Urinary bladder (tissue), 4 donors: ENCODE measurements at places on chromosomes 13 and 19. TPM values are rescaled to one million over a fixed set of nuclear protein-coding genes. Genes with fewer than 3 reads are reported as not detected.

DNA sequence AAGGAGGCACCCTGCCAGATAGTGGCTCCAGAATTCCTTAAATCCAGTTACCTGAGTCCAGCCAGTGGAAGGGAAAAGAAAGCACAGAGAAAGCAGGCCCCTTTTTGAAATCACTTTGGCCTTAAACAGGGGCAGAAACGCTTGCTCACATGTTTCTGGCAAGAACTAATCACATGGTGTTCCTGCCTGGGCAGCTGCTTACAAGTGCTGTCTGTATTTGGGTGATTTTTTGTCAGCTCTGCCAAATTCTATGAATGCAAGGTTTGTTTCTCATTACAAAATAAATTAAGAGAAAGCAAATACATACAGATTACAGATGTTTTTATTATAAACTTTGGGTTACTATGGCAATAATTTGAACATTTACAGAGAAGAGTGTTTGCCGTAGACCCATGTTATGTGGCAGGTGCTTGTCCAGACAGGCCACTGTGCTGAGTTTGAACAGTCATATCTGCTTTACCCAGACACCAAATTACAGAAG lies 1237.8 kb downstream of the SLITRK5 start:
- peak; percentile 42 for DNase-seq

DNA sequence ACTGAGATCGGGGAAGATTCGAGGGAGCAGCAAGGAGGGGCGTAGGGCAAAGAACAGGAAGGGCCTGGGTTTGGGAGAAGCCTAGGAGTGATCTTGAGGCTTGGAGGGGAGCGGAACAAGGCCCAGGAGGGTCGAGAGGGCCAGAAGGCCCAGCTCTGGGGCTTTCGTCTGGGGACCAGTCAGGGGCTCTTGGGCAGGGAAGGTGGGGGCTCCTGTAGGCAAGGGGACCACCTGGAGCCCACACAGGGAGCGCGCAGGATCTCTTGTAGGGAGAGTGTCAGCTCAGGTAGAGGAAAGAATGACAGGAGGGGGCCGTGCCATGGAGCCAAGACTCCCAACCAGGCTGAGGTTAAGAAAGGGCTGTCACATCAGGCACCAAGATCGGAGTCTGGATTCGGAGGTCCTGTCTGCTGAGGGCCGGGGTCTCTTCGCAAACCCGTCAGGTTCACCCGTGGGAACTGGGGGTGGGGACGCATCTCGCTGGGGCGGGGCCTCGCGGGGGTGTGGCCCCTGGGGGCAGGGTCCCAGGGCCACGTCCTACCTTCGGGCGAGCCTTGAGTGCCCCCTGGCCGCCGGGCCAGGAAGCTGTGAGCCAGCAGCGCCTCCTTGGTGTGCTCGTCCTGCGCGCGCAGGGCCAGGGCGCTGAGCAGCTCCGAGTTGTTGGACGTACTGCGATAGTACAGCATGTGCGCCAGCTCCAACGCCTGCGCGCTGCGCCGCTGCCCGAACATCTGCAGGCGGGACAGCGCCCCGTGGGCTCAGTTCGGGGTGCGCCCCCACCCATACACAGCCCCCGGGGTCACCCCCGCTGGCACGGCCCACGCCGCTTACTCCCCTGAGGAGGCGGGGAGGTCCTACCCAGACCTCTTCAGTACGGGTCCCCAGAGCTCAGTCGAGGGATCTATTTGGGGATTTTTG lies 8.4 kb downstream of the EMP3 start:
- DNase-seq = no peak

- DNase-seq = no peak
These were observed 487 bp downstream of the FLT1 start for GRCh38 chr13:28494504-28494777.

DNA sequence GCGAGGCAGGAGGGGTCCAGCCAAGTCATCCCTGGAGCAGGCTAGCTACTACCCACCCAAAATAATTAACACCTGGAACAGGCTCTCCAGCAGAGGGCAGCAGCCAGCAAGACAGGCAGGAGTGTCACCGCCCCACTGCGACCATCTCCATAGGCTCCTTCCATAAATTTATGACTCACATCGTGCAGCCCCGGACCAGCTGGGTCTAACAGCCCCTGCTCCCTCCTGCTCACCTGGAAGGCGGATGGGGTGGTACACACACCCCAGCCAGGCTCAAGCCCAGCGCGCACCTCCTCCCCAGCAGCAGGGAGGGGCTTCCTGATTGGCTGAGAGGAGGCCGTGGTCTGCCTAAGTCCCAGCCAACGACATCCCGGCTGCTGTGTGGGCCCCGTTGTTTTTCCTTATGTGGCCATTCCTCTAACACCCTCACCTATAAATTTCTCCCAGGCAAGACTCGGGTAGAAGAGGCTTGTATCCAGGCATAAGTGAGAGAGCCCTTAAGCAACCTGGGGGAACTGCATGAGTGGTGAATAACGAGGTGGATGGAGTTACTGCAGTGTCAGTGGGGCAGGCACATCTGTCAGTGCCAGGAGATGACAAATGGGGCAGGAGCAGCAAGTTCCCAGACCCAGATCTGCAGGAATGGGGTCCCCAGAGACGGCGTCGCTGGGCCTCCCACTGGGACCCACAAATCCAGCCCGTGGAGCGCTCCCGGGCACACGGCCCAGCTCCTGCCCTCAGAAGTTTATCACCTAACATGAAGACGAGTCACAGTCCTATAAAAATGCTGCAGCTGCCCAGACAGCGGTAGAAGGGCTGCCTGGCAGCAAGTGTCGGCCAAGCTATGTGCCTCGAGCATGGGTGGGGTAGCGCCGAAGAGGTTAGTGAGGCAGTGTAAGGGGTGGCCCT lies 43.1 kb downstream of the CEBPG start:
- no peak for DNase-seq

The AMER2 gene
- 0.01 TPM for polyA plus RNA-seq

- DNase-seq = no peak
These were observed 34.8 kb downstream of the PCDH17 start for GRCh38 chr13:57666131-57666953.

DNA sequence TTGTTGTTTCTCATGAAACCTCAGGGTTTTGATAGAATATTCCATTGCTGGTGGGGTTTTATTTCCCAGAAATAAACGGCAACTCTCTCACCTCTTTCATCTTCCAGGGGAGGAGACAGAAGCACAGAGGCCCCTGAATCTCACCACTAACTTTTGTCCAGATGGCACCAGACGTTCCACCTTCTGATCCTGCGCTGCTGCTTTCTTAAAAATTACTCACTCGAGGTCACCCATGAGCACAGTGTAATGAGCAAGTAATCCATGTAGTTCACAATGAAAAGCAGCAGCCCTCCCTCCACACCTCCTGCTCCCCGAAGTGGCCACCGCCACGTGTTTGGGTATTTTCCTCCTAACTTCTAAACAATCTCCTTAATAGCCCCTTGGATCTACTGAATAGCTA lies 51.3 kb downstream of the TEX29 start:
- DNase-seq = no peak

The ADAT3 gene
- polyA plus RNA-seq = 4.3 TPM

GRCh38 chr13:50537029-50537428 lies 306.5 kb downstream of the DLEU7 start:
- DNase-seq = no peak

DNA sequence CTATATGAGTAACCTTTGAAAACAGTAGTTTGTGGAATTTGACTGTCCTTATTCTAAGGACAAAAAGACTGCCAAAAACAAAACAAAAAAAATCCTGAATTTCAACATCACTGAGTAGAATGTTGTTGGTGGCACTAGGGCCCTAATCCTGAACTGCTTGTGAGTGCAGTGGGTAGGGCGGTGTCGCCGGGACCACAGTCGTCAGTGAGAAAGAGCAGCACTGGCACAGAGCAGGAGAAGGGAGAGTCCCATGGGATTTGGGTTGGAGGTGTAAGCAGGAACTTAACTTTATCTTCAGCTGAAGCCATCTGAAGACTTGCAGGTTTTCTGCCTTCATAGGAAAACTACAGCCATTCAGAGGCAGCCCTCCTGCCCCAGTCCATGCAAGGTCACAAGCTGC lies 5.6 kb downstream of the PCID2 start:
- DNase-seq = no peak

The ONECUT3 gene
- polyA plus RNA-seq = not detected

DNA sequence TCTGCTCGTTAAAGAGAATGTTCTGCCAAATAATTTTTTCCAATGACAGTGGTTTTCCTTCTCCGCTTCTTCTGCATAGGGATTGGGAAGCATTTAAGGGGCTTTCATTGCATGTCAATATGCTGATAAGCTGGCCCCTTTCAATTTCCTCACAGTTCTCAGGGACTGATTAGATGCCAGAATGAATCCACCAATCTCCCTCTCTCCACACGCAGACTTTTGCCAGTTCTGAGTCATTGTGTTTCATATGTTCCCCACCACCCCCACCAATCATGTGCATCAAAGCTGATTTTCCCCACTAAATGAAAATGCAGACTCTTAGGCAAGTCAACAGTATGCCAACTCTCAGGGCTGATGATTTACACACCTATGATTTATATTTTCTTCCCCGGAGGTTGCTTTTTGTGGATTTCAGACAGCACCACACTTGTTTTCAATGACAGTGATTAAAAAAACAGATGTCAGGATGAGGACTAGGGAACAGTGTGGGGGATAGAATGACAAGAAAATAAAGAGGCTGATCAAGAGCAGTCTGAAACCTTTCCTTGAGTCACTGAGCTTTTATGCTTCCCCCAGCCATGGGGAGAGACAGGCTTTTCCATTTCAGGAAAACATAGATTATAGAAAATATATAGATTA lies 47.9 kb upstream of the C13orf42 start:
- no peak for DNase-seq

- no peak for DNase-seq
These were observed 41.1 kb downstream of the GPR12 start for GRCh38 chr13:26719356-26719945.

DNA sequence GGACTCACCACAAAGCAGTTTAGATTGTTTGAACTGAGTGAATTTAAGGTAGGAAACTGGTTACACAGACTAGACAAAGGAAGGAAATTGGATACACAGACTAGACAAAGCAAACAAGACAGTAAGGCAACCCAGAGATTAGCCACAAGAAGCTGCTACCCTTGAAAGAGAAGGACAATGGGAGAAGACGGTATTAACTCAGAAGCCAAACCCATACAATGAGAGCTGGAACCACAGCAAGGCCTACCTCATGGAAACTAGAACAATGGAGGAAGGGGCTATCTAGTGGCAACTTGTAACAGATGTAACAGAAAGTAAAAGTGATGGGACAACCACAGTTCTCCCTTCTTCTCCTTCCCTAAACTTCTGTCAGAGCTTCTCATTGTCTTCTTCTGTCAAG lies 410.9 kb upstream of the SPRY2 start:
- DNase-seq = no peak

- no peak for DNase-seq
These were observed 74.2 kb downstream of the TUBGCP3 start for GRCh38 chr13:112513761-112514160.

The ZNF471 gene
- 6.8 TPM for polyA plus RNA-seq

The HSD11B1L gene
- 17.5 TPM for polyA plus RNA-seq

The MYH14 gene
- 7.0 TPM for polyA plus RNA-seq

- no peak for DNase-seq
These were observed 34.9 kb upstream of the FXYD3 start for GRCh38 chr19:35080613-35081170.

DNA sequence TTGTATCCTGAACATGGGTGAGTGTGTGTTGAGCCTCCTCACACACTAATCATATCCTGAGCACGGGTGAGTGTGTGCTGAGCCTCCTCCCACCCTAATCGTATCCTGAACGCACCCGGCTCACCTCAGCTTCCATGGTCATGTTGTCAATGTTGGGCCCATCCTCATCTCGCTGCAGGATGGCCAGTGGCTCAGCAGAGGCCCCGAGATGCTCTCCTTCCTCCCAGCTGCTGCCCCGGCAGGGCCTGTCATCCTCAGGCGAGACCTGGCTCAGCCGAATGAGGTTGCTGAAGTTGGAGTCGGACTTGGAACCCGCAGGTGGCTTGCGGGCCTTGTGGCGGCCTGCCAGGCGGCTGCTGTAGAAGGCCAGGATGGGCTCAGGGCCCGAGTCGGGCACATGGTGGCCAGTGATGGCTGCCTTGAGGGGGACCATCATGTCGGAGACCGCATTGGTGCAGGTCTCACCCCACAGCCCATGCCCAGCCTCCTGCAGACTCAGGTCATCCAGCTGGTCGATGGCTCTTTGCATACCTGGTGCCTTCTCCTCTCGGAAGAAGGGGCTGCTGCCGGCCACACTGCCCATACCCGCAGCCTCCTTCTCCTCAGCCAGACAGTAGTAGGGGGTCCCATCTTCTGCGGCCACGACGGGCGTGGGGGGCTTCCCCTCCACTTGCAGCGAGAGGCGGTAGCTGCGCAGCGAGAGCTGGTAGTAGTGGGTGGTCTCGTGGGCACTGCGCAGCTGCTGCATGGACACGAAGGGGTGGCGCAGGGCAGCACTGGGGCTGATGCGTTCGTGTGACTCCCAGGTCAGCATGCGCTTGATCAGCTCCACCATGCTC lies 9.6 kb downstream of the HIPK4 start:
- DNase-seq = no peak

DNA sequence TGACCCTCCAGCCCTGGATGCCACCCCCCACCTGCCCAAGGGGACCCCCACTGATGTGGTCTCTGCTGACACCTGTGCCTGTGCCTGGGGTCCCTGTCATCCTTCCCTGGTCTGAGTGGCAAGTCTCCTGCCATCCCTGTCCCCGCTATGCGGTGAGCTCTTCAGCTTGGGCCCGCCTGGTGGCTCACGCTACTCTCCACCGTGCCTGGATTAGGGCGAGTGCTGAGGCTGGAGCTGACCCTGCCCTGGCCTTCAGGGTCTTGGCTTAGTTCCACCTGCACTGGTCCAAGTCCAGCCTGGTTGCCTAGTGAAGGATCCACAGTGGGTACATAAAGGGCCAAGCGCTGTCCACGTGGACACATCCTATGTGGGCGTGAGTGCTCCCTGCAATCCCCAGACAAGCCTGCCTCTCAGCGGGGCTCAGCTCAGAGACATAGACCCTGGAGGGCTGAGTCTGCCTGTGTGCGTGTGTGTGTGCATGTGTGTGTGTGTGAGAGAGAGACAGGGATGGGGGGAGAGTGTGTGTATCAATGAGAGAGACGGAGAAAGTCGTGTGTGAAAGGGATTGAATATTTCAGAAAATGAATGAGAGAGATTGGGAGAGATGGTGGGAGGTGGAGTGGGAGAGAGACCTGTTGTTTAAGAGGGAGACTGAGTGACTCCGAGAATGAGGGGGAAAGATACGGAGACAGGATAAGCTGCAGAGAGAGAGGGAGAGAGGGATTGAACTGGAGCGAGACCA lies 22.1 kb downstream of the WTIP start:
- DNase-seq = no peak

- DNase-seq = no peak
These were observed 559 bp upstream of the SSBP4 start for GRCh38 chr19:18418483-18419194.
